Muscle of leg (tissue), 16 donors: ENCODE measurements at places on chromosomes 1 and 21. TPM values are rescaled to one million over a fixed set of nuclear protein-coding genes. Genes with fewer than 3 reads are reported as not detected.
A peak's percentile ranks its signal among the peaks of the same experiment; 100 is the strongest.

DNA sequence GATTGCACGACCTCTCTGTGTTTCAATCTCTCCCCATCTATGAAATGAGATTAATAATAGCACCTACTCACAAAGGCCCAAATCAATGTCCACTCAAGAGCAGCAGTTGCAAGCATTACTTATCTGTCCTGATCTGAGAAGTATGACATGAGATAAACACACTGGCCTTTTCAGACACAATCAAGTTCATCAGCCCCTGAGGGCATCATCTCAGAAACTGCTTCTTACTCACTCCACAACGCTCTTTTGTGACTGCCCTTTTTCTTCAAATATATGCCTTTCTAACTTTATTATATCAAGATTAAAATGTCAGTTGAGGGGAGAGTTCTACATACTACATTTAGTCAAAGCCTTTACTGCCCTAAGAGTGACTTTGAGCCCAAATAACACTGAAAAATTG is 371.9 kb upstream of the SPAG17 start:
- DNase-seq, result no peak

DNA sequence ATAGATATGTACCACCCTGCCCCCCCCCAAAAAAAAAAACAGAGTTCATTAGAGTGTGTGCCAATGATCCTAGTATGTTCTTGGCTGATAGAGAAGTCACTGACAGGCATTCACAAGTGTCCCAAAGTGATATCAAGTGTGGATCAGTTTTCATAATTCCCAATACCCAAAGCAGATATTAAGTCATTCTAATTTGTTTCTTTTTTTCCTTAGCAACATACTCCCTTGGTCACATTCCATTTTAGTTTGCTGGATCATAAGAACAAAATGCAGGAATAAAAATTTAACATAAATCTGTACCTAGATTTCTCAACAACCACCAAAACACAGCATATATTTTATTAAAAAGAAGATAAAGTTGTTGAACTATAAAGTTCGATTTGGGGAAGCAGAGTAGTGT is 129.8 kb upstream of the PALMD start:
- DNase-seq, result peak; percentile 82

GRCh38 chr1:159274631-159275030 is 27.5 kb upstream of the FCER1A start:
- peak; percentile 3 for DNase-seq

GRCh38 chr1:153728305-153729066 is 636 bp downstream of the INTS3 start:
- peak; percentile 84 for DNase-seq

GRCh38 chr1:100347009-100347966 is 5.0 kb upstream of the CDC14A start:
- DNase-seq, result no peak

GRCh38 chr1:175129997-175130648 is 62.5 kb downstream of the KIAA0040 start:
- peak; percentile 54 for DNase-seq

DNA sequence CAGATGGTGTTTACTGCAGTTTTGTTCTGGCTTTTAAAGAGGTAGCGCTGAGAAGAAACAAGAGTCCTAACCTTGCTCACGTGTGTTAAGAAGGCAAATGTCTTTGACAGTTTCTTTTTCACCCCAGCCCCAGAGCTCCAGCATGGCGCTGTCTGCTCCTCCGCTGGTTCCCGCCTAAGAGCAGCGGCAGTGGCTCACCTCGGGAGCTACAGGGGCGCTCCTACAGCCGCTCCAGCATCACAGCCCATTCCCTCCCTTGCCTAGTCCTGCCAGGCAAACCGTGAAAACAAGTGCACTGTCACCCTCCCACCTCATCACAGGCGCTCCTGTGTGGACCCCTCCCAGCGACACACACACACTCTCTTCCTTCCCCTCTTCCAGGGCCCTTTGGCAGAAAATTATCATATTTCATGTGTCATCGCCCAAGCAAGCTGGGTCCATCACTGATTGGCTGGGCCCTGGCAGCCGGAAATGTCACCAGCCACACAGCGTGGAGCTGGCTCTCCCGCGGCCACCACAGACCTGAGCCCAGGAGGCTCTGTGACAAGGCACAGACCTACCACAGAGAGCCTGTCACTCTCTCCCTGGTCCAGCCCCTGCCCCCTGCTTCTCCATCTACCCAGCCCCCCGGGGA is 1.2 kb upstream of the HIVEP3 start:
- DNase-seq, result peak; percentile 21

GRCh38 chr21:23463365-23463764 is 2143.9 kb downstream of the MRPL39 start:
- no peak for DNase-seq

The INSRR gene
- 0.41 TPM for polyA plus RNA-seq

The GUCA2A gene
- not detected for polyA plus RNA-seq
